Stimulated activated CD4-positive, alpha-beta T cell treated with anti-CD3 and anti-CD28 coated beads, Interleukin-1b, Interleukin-23, amount 100 ng/mL, for 1 hour (primary cell): ENCODE measurements at places on chromosomes 2 and 18.

DNA sequence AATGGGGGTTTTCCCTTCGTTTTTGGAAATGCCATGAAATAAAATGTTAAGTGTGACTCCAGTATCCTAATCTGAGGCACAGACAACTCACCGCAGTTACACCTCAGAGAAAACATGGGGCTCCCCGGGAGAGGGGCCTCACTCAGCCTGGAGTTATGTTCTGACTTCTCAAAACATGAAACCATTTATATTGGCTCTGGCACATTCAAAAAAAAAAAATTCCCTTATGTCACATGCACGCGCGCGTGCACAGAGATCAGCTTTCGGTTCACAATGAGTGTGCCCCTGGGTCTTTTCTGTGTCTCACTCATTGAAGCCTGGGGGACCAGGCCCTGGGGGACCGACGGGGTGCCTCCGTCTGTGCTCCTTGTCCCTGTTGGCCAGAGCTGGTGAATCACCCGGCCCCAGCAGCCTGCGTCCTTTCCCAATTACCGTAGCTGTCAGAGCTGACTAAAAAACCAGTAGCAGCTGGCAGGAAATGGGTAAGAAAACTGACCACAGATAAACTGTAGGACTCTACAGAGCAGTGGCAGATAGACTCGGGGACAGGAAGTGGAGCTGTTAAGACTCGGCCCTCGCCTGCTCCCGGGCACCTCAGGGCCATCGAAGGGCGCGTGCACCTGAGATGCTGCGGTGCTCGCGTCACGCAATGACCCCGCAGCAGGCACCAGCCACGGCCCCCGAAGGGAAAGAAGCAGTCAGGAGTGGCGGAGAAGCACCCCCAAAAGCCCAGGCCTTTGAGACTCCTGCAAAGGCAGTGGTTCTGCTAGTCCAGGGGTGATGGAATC, 138.3 kb upstream of the ID2 start:
- DNase-seq: no peak

- no peak for DNase-seq
Measured at GRCh38 chr2:150495001-150495400, 7.5 kb upstream of the RND3 start.

DNA sequence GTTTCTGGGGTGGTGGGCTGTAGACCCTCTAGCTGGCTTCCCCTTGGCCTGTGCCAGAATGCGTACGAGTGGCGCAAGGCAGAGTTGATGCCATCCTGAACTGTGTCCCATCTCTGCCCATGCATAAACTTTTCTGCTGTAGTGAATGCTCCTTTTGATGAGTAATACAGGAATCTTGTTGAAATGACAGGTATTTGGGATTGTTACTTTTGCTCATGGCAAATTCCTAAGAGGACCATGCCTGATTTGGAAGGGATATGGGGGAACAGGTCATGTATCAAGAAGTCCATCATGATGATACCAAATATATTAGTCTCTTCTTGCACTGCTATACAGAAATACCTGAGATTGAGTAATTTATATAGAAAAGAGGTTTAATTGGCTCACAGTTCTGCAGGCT, 648.0 kb downstream of the SLC4A3 start:
- DNase-seq: no peak

GRCh38 chr18:77057006-77057395, 75.6 kb downstream of the MBP start:
- no peak for DNase-seq

GRCh38 chr18:2606335-2606734, 35.0 kb downstream of the NDC80 start:
- no peak for DNase-seq

- no peak for DNase-seq
Measured at GRCh38 chr18:59735269-59735860, 38.1 kb upstream of the CCBE1 start.

DNA sequence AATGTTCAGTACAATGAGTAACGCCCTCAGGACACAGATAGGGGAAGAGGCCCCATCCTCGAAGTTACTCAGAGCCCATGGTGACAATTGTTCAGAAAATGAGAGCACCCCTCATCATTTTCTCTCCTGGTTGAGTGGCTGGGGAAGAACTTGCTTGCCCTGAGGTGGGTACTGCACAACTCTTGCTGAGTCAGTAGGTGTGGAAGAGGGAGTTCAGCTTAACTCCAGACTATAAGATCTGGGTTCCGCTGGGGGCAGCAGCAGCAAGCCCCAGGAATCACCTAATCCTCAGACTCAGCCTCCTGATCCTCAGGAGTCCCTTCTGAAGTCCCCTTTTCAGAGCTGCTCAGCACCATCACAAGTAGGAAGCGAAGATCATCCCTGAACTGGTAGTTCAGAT, 123.7 kb downstream of the PIEZO2 start:
- DNase-seq: no peak

DNA sequence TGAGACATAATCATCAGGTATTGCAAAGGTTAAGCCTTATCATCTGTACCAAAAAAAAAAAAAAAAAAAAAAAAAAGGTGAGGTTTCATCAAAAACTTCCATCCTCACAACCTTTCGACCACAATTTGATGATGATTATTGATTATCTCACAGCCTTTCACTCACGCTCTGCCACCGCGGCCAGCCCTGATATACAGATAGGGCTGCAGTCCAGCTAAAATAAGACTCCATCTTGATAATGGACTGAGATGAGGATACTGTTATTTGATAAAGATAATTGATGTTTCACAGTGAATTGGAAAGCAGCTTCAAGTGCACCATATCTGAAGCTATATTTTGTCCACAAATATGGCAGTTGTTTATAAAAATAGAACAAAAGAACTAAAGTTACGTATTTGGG, 159.7 kb upstream of the BOD1L2 start:
- DNase-seq: no peak

- DNase-seq: no peak
Measured at GRCh38 chr2:160292225-160292624, 92.2 kb upstream of the ITGB6 start.

GRCh38 chr18:80105369-80106167, 3.5 kb upstream of the ADNP2 start:
- no peak for DNase-seq

GRCh38 chr2:138718405-138718804, 61.8 kb downstream of the NXPH2 start:
- DNase-seq: no peak
